Brain microvascular endothelial cell (primary cell): ENCODE measurements at places on chromosomes 2 and 18.

DNA sequence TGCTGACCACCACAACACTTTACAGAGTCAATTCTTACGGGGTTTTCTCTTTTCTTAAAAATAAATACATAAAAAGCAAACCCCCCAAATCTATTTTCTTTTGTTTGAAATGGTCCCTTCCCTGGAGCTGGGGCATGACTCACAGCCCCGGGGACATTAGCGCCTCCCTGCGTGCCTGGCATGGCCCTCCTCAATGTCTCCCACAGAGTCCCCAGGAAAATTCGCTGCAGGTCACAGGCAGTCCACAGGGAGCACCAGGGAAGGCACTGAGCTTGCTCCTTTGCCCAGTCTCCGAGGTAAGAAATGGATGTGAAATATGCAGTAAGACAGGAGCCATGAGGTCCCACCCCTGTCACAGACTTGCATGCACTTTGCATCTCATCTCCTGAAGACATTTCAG lies 142.5 kb downstream of the LAMA1 start:
- DNase-seq: no peak

DNA sequence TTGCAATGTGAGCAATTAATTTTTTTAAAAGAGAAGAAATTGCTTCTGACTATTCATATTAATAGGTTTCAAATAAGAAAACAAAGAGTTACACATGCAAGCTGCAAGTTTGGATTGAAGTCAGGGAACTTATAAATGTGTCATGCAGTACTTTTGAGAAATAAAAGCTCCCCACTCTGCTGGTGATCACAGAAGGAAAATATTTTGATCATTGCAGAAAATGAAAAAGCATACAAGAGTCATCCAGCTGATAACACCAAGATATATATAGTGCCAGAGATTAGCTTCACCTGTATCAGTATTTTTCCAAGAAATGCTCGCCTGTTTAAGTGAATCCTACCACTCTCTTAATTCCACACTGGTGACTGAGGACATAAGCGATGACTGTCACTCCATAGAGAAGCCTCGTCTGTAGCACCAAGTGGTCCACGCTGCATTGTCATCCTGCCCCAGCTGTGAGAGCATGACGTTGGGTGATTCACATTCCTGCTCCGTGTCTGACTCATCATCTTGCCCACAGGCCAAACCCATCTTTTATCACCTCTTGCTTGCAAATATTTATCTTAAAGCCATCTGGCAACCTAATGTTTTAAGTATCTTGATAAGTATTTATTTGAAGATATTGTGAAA lies 178.0 kb downstream of the ASXL3 start:
- peak; percentile 95 for DNase-seq

DNA sequence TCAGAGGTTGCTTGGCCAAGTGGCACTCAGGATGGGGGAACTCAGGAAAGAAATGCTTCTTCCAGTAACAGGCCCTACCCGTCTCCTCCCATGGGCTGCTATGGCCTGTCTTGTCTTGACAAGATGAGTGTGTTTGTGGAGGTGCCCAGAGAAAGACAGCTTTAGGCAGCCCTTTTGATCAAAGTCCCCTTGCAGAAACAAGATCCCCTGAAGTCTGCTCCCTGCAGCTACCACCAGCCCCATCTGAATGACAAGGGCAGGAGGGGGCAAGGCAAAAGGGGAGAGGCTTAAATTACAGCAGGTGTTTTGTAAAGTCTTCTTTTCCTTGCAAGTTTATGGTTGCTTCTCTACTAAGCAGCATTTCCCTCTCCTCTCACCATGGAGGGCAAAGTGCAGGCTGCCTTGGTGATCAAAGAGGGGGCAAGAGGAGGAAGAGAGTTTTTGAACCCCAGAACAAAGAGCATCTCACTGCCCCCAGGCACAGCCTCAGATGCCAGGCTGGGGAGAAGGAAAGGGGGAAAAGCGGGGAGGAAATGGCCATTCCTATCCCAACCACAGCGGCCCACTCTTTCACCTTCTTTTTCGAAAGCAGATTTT lies 6.7 kb downstream of the EVA1A start:
- no peak for DNase-seq

DNA sequence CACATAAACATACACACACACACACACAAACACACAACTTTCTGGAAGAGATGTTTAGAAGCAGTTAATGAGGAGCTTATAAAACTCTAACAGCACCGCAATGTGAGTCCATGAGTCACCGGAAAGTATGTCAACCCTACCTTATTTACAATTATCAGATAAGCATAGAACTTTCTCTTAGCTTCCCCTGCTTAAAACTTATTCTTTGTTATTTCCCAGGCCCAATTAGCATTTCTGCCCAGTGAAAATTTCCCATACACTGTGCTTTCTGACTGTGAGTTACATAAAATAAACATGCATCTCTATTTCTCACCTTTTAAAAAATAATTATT lies 737.6 kb downstream of the LRP1B start:
- DNase-seq: peak; percentile 40

DNA sequence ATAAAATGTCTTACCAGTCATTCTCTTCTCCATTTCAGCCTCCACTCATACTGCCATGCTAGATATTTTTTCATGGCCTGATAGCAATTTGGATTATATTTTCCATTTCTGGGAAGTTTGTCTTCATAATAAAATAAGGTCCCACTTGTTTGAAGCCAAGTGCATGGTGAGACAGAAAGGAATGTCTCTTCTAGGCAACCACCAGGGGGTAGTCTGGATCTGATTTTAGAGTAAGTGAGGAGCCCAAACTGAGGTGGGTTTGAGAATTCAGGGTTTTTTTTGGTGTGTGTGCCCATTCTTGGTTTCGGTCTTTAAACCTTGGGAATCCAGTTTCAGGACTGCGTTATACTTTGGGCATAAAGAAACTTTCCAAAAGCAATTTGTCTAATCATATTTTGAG lies 315.5 kb downstream of the RPRM start:
- DNase-seq: no peak

- peak; percentile 22 for DNase-seq
These were observed 84.0 kb upstream of the RFX8 start for GRCh38 chr2:101558740-101559525.

DNA sequence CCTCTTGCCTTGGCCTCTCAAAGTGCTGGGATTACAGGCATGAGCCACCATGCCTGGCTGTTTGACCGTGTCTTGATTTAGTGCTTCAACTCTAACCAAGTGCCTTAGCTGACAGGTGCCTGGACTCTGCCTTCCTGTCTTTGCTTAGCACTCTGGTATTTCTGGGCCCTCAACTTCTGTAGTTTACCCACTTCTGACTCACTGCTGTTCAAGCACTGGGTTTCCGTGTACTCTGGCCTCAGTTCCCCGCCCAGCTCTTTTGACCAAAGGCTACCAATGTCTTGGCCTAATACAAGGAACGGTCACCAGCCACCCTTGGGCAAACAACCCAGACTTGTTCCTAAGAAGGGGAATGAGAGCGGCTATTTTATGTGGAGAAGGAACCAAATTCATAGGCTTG lies 35.7 kb upstream of the CABLES1 start:
- no peak for DNase-seq

GRCh38 chr2:263774-264492 lies at the start of gene SH3YL1:
Gene SH3YL1 (minus strand): TSS chr2:264032. CDS start chr2:263984, 48 bp downstream.
- no peak for DNase-seq

DNA sequence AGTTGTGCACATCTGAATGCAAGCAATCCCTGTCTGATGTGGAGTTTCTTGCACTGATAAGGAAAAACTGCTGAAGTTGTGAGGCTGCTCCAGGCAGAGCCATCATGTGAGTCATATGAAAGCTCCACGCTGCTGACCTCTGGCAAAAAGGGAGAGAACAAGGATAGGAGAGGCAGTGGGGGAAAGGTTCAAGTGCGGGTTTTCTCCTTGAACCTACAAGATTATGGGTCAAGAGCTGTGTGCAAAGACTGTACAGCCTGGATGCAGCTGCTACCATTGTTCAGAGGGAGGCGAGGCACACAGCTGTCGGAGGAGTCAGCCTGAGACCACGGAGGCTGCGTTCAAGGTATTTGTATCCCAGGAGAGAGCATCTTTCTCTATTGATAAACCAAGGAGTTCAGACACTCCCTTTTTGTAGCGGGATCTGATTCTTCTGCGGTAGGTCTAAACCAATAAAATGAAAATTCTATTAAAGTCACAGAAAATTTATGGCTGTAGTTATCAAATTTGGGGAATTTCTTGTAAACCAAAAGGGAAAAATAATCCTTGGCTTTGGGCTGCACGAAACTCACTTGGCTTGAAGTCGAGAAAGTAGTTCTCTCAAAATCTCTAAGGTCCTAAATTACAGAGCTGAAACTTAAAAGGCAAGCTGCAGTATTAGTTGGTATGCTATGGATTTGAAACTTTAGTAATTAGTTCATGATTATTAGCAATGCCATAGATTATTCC lies at the start of gene CDK15:
CDK15 (plus strand) TSS at position 96 of the 729 bp plus-strand sequence; CDS start at position 224, 128 bp downstream.
- peak; percentile 78 for DNase-seq

DNA sequence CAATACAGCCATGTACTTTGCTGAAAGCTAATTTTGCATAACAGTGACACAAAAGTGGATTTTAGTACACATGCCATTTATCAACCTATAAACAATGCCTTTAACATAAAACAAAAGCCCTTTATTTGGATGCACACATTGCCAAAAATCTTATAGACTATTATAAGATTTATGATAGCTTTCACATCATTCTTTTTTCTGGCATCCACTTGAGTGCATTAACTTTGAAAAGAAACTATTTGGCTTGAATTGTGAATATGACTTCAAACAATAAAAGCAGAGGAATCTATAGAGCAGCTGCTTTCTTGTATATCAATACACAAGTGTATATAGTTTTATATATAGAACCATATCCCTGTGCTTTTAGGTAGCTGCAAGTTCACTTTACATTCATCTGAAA lies 577.4 kb downstream of the CBLN2 start:
- no peak for DNase-seq

DNA sequence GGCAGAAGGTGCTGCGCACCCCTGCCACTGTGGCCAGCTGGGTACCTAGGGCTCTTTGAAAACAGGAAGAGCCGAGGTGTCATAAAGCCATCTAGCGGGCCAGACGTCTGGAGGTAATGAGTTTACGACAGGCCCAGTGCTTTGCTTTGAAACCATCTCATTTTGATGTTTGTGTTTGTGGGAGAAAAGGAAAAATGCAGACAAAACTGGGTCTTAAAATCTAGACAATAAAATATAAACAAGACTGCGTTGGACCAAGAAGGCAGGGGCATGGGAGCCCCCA lies 3.2 kb downstream of the HOXD9 start:
- DNase-seq: no peak

DNA sequence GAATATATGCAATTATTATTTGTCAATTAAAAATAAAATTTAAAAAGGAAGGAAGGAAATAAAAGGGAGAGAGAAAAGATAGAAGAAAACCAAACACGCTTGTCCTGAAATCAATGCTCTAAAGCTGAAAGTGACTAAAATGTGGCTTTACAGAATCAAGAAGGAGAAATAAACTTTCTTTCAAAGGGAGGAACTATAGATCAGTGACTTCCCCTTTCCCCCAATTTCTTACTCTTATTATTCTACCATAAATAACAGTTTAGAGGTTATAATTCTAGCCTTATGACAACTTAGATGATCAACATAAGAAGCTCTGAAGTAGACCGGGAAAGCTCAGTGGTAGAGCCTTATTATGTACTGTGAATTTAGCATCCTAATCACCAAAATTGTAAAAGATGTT lies 122.5 kb downstream of the ARHGAP15 start:
- DNase-seq: no peak

GRCh38 chr18:741931-742512 lies 29.6 kb upstream of the ENOSF1 start:
- DNase-seq: peak; percentile 11

DNA sequence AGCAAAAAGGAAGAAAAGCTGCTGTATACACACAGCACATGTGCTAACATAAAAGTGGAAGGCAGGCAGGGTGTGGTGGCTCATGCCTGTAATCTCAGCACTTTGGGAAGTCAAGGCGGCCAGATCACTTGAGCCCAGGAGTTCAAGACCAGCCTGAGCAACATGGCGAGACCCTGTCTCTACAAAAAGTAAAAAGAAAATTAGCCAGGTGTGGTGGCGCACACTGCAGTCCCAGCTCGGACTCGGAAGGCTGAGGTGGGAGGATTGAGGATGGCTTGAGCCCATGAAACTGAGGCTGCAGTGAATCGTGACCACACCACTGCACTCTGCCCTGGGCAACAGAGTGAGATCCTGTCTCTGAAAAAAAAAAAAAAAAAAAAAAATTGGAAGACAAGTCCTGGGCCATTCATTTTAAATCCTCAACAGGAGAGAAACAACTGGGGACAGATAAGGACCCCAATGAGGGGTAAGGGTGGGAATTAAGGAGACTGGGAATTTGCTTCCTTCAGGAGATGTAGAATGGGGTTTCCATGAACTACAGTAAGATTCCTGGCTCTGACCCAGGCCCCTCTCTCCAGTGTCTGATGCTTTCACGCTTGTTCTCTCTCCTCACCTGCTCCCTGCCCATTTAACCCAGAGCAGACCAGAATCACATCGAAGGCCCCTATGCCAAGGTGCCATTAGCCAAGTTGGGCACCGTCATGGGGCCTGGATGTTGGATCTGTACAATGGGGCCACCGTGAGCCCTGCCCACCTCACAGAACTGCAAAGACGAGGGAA lies 29.6 kb downstream of the TNS1 start:
- no peak for DNase-seq

DNA sequence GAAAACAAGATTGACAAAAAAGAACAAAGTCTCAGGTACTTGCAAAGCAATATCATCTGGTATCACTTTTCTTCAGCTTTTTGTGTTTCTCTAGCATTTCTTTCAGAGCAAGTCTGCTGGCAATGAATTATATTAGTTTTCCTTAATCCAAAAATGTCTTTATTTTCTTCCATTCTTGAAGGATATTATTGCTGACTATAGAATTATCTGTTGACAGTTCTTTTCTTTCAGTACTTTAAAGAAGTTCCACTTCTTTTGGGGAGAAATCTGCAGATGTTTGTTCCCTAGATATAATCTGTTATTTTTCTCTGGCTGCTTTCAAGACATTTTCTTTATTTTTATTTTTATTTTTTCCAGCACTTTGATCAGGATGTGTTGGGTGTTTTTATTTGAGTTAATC lies 161.8 kb upstream of the SPRED2 start:
- DNase-seq: no peak

DNA sequence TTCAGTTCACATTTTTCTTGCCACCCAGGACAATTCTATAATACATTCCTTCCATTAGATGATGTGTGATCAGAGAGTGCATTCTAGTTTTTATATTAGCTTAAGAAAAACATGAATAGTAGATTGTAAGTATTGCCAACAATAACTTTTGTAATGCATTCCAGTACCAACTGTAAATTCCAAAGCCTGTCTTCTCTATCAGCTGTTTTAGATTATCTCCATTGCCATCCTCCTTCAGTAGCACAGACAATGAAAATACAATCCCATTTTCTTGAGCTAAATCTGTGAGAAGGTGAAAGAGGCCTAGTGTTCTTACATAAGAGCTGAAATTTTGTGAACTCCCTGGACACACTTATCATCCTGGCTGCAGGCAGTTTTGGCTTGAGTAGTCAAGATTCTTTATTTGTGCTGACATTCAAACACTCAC lies 103.9 kb downstream of the CCBE1 start:
- DNase-seq: no peak

GRCh38 chr2:196173505-196173904 lies 2.1 kb upstream of the STK17B start:
- DNase-seq: no peak
